Stimulated activated naive CD4-positive, alpha-beta T cell treated with Interleukin-2 at 50 U/mL for 16 hours (primary cell): ENCODE measurements at places on chromosomes 5 and 9.

DNA sequence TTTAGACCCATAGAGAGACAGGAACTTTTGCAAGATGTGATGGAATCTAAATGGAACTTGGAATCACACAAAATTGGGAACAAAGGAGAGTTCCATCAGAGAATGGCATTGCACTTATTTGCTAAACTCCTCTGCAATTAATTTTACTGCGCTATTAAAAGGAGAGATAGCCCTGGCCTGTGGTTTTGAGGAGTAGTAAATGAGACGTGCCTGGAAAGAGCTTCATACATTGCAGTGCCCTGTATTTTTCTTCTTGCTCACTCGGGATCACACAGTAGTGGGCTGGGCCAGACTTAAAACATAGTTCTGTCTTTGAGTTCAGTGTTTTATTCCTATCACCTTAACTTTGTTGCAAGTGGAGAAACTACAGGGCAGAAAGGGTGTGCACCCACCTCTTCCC is 94.4 kb upstream of the SLC27A6 start:
- no peak for DNase-seq

GRCh38 chr9:99039505-99040182 is 65.3 kb upstream of the TGFBR1 start:
- no peak for DNase-seq

DNA sequence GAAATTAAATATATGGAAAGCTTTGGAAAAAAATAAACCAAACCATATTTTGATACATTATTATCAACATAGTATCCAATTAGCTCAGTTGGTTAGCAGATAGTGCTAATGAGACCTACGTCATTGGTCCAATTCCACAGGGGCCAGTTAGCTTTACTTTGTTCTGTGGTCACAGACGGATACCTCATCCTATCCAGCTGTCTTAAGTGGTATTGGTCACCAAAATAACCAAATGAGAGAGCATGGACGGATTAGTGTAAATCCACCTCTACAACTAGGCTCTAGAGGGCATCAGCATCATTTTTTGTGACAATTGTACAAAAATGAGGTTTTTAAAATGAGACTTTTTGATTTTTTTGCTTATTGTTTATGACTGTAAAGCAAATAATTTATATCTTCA is 364.2 kb downstream of the KIAA0825 start:
- DNase-seq, result no peak

DNA sequence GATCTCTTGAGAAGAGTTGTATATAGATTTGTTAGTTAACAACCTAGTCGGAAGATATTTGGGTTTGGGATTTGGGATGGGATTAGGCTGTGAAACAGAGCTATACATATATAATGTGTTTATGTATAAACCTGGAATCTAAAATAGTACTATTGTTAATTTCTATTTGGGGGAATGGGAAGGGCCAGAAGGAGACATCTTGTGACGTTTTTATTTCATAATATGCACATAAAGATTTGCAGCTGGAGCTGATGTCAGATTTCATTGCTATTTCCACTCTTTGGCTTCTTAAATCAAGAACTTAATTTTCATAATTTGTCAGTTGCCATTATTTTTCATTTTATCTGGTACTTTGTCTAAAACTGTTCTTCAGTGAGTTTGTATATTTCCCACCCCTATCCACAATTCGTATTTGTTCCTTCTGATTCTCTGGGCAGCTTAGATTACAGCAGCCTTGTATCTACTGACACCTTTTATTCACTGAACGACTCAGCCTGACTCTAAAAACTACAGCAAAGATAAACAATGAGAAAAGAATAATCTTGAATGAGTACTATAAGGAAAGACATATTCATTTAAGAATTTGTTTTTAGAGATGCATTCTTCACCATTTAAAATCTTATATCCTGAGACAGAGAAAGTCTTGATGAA is 86.9 kb downstream of the YTHDC2 start:
- no peak for DNase-seq

- DNase-seq, result no peak
Observed at GRCh38 chr5:17096952-17097695, 120.3 kb upstream of the BASP1 start.
